ENCODE measurements at places on chromosomes 7 and 10.

GRCh38 chr7:2090526-2091520, 141.9 kb downstream of the MAD1L1 start:
- DNase-seq, result no peak

GRCh38 chr7:91345449-91345848, 81.2 kb downstream of the FZD1 start:
- no peak for DNase-seq

GRCh38 chr10:74194545-74194944, 43.5 kb downstream of the ADK start:
- no peak for DNase-seq

DNA sequence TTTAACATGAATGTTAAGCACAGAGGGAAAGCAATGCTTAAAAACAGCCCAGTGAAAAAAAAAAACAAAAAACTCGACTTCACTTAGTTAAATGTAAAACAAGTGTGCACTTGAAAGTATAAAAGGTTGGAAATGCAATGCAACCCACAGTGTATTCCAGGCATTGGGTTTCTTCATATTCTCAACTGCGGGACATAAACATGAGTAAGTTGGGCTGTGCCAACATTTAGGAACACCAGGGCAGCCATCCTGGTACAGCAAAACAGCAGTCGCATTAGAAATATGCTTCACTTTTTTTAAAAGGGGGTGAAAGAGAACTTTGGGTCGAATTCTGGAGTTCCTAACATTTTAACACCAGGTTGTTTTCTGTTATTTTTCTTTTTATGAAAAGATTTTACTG, 937 bp downstream of the STEAP1 start:
- DNase-seq, result no peak

GRCh38 chr7:97272237-97272975, 154.9 kb downstream of the SDHAF3 start:
- DNase-seq, result no peak

- DNase-seq, result no peak
These were observed 809.8 kb downstream of the GRM8 start for GRCh38 chr7:126442908-126443307.

GRCh38 chr7:157495594-157495993, 158.8 kb downstream of the DNAJB6 start:
- no peak for DNase-seq

- no peak for DNase-seq
These were observed 91.2 kb upstream of the PAX2 start for GRCh38 chr10:100653957-100654781.

DNA sequence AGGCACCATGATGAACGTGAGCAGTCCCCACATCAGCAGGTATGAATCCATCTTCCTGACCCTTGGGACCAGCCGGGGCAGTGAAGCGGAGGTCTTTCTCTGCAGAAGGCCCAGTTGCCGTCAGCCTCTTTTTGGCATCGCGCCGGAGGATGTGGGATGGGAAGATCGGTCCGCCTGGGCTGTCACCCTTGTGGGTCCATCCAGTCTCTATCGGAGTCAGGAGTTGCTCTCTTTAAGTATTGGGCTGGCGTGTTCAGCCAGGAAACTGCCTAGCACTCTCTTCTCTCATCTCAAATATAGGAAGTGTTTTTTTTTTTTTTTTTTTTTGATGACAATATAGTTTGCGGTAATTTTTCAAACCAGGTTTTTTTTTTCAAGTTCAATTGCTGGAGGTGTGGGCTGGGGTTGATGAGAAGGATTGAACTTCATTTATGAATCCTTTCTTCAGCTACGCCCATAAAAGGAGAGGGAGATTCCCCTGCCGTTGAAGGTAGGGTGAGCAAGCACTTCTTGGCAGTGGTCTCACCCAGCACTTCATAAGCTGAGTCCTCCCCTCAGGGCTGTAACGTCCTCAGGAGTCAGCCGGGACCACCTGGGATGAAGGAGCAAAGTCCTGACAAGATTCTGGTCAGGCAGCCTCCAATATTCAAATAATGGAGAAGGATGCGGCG, at the start of gene IL2RA:
TSS of gene IL2RA (minus strand) at position 267 of the 671 bp plus-strand sequence. CDS start at position 51, 216 bp downstream.
- DNase-seq, result no peak

- DNase-seq, result no peak
These were observed 22.0 kb downstream of the ZSCAN25 start for GRCh38 chr7:99638731-99639130.

DNA sequence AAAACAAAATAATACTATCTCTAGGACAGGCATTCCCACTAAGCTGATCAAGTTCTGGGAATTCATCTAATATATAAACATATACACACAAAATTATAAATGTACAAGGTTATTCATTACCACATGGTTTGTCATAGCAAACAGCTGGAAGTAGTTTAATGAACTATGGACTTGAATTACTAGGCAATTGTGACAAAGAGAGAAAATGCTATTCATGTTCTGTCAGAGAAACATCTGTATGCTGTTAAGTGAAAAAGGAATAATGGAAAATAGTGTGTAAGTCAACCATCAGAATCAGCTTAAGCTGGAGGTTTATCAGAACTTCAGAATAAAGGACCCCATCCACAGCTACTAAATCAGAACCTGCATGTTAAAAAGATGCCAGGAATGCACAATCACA, 2.8 kb downstream of the ZNF248 start:
- DNase-seq, result no peak

- no peak for DNase-seq
These were observed 154.0 kb upstream of the PPP2R2D start for GRCh38 chr10:131746785-131747184.

- DNase-seq, result no peak
These were observed 37.0 kb downstream of the ALOX5 start for GRCh38 chr10:45410807-45411606.

DNA sequence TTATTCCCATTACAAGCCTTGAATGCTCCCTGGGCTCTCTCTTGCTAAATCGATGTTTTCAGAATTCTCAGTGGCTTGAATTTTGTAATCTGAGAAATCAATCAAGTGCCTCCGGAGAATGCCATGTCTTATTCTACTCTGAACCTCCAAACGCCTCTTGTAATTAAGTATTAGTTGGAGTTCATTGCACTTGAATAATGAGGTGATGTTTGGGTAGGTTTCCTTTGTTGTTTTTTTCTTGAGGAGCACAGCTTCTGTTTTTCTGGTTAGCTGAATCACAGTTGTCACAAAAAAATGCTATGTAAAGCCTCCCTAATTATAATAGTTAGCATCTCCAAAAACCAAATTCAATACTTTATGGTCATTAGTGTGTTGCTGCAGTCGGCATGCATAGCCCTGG, 100.3 kb downstream of the PLPP4 start:
- no peak for DNase-seq

DNA sequence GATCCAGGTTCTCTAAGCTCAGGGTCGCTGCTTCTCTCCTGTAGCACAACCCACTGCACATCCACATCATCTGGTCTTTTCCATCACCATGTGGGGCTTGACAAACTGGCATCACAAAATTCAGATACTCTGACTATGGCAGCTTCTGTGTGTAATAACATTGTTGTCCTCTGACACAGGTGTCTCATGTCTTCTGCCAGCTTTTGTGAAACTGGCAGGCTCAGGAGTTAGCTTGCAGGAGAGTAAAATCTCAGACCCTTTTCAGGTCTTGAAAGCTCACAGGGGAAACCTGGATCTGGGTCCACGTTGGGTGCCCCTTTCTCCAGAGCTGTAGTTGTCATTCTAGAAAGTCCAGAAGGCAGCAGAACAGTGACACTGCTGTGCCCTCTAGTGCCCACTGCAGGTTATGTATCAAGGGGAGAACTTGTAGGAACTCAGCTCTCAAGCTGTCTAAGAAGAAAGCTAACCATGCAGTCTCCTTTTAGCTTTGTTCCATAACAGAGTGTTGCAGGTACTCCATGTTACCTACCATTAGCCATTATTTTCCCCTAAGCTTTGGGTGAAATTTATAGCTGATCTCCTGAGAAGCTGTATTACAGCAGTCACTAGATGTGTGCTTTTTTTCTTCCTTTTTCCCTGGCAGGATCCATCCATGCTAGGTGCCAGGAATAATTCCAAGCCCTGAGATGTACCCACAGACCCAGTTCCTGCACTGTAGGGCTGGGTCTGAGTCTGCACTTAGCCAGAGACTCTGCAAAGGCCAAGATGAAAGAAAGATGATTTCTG, 102.7 kb downstream of the ZNF248 start:
- DNase-seq, result peak; percentile 32

GRCh38 chr7:150937848-150938561, 40.1 kb downstream of the KCNH2 start:
- DNase-seq, result no peak

DNA sequence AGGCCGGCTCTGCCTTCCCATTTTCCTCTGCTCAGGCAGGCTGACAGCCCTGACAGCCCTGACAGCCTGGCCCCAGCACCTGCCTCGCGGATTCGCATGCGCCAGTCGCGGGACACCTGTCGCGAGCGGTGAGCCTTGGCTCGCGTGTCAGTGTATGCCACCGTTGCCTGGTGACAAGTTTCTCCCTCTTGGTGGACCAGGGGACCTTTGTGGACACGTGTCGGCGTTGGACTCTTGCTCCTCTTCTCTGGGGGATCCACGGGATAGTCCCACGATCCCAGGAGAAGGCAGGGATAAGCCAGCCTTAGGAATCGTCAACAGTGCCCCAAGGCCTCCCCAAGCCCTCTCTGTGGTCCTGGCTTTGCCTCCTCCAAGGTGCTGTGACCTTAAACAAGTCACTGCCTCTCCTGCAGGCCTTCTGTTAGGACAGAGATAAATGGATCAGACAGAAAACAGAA, 18.1 kb upstream of the ZNF273 start:
- DNase-seq, result no peak

DNA sequence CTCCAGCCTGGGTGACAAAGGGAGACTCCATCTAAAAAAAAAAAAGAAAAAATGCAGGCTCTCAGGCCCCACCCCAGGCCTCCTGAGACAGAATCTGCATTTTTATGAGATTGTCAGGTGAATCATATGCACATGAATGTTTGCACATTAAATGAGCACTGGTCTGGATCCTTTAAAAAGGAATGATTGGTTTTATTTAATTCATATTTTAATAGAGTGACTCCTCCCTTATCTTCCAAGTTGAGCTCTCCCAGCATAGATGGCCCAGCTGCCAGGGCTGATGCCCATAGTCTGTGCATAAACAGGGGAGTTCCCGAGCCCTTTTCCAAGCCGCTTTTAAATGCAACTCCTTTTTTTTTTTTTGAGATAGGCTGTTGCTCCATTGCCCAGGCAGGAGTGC, 28.5 kb downstream of the CUX1 start:
- DNase-seq, result no peak

- DNase-seq, result no peak
These were observed 355.3 kb downstream of the PRPF18 start for GRCh38 chr10:13942035-13942434.

DNA sequence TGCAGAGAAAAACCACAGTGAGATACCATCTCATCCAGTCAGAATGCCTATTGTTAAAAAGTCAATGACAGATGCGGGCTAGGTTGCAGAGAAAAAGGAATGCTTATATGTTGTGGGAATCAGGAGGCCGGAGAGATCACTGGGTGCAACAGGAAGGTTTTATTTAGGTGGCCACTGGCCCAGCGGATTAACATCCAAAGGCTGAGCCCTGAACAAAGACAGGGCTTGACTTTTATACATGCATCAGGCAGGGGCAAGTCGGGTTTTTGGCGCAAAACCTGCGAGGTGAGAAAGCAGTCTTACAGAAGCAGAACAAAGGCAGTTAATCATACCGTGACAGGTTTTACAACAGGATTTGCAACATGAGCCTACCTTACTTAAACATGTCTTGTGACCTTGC, 620 bp downstream of the ZNF117 start:
- DNase-seq, result no peak

DNA sequence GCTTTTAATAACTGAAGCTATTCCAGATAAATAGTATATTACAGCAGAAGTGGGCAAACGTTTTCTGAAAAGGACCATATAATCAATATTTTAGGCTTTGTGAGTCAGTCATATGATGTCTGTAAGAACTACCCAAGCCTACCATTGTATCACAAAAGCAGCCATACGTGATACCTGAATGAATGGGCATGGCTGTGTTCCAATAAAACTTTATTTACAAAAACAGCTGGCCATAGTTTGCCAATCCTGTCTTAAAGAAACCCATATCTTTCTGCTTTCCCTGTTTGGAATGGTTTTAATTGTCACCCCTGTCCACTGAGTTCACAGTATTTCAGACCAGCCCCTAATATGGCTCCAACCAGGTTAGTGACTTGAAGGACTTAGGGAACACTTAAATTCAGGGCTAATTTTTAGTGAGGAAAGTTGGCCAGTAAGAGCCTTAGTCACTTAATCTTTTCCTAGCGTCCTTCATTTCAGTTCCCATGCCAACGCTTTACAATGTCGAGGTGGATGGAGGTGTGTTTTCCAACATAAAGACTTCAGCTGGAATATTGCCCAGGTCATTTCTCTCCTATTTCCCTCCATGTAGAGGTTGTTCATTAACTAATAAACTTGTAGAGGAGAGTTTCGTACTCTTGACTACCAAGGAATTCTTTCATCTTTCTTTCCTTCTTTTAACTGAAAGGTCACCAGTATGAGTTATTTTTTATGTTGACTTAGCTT, 184.5 kb downstream of the TRIL start:
- no peak for DNase-seq

DNA sequence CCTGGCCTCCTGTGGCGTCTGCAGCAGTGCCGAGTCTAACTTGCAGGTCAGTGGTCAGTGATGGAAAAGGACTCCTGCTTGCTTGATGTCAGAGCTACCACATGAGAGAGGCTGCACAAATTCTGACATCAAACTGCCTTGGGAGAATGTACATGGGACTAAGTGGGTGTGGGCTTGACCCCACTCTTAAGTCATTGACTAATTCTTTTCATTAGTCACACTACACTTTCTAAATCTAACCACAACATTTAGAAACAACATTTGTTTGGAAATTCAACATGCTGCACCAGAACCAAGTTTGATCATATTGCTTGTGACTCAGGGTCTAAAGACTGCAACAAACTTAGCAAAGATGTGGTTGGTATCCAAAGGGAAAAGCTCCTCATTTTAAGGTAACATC, 24.4 kb upstream of the CDC14C start:
- no peak for DNase-seq

DNA sequence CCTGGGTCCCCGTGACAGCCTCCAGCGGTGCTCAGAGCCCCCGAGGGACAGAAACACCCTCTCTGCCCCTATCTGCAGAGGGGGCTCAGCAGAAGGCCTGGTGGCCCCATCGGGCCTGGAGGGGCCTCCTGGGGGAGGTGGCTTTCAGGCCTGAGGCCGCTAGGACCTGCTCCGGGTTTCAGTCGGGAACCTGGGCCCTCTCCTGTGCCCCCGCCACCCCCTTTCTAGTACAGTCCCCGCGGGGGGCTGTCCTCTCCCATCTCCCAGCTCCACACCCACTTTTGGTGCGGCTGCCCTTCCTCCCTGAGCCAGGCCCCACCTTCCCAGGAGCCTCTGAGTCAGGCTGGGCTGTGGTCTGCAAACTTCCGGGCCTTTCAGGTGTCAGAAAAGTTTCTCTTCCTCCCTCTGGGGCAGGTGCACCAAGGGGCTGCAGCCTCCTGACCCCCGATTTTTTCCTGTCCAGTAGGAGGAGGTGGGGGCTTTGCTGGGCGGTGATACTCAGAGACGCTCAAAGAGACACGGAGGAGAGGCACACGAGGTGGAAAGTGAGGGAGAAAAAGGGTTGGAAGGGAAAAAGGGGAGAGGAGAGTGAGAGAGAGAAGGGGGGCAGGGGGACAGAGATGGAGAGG, 692 bp downstream of the CARD11 start:
- no peak for DNase-seq
